GM18507 (cell line): ENCODE measurements at places on chromosomes 5 and 9.

GRCh38 chr5:96195123-96195522 is 233.5 kb upstream of the ELL2 start:
- no peak for DNase-seq

DNA sequence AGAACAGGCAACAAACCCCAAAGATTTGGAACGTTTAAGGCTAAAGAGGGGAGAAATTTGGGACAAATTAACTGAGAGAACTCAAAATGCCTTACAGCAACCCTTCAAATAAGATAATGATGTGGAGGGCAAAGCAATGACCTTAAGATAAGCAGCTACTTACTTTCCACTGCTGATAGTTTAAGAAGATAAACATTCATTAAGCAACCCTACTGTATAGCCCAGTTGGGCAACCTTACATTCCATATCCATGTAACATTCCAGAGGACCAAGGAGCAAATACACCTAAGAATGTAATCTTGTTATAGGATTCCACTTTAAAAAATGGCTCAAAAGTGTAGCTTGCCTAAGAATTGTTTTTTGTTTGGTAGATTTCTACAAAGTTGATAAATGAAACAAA is 14.8 kb downstream of the ETF1 start:
- DNase-seq: no peak

DNA sequence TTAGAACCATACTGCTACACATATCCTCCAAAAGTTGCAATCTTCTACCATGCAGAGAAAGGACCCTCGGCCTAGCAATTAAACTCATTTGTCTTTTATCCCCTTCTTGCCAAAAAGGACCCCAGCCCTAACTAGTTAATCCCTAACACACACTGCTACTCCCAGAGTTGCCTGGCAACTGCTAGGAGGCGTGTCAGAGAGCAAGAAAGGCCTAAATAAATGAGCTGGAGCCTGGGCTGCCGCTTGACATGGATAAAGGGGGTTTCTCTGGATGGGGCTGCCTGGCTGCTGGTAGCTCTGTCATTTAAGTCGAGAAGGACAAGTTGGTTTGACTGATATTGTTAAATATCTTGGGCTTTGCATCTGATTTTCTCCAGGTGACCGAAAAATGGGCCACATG is 194.8 kb downstream of the CRB2 start:
- no peak for DNase-seq

GRCh38 chr5:119347991-119348390 is 7.8 kb upstream of the TNFAIP8 start:
- no peak for DNase-seq

DNA sequence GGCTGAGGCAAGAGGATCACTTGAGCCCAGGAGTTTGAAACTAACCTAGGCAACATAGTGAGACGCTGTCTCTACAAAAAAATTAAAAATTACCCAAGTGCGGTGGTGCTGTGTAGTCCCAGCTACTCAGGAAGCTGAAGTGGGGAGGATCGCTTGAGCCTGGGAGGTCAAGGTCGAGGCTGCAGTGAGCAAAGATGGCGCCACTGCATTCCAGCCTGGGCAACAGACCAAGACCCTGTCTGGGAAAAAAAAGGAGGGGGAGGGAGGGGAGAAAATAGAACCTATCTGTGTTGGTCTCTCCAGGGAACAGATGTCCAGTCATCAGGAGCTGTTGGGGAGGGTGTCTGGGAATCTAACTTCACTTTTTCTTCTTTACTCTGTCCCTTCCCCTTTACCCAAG is 24.3 kb downstream of the MAT2B start:
- no peak for DNase-seq

DNA sequence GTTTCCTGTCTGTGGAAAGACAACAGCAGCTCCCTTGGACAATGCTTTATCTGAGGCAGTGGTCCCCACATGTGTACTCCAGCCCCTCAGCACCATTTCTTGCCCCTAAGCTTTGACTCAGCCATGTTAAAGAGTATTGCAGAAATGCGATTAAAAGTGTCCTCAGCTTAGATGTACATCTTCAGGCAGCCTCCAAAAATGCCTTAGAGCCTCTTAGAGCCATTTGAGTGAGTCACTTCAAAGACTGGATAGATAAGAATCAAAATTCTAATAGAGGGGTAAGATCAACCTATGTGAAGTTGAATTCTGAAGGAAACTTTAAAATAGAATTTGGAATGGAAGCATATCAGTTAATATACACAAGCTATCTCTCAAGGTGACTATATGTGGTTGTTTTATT is 296.3 kb downstream of the ADAMTS6 start:
- no peak for DNase-seq

DNA sequence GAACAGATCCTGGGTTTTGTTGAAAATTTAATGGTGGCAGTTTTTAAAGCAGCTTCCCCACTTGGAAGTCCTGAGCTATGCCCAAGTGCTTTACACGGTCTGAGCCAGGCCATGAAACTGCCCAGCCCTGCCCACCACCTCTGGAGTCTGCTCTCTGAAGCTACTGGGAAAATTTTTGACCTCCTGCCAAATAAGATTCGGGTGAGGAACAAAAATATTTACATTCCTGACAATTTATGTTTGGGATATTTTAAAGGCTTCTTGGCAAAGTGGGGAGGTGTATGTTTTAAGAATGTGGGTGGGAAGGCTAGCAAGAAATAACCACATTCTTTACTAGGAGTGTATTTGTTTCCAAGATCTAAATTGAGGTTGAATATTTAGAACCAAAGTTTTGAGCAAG is 50.0 kb downstream of the HACD4 start:
- no peak for DNase-seq

DNA sequence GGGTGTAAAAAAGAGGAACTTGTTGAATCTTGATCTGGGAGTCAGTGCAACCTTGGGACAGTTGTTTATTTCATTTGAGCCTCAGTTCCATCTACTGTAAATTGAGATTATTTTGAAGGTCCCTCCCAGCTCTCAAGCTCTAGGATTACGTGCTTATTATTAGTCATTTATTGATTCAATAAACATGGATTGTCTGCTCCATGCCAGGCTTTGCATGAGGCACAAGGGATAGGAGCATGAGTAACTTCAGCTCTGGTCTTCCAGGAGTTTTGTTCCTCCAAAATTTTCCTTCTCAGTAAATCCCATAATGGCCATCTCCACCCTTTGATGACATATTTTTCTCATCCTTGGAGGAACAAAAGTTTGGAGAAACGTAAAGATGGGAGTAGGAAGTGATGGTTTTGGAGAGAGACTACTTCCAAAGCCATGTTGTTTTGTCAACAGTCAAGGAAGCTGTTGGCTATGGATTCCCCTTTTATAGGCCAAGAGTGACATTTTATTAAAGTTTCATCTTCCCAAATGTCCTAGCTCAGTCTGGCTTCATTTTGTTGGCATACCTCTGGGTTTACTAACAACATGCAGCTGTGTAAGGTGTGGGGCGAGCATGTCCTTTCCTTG is 244.6 kb downstream of the DMRT2 start:
- no peak for DNase-seq

DNA sequence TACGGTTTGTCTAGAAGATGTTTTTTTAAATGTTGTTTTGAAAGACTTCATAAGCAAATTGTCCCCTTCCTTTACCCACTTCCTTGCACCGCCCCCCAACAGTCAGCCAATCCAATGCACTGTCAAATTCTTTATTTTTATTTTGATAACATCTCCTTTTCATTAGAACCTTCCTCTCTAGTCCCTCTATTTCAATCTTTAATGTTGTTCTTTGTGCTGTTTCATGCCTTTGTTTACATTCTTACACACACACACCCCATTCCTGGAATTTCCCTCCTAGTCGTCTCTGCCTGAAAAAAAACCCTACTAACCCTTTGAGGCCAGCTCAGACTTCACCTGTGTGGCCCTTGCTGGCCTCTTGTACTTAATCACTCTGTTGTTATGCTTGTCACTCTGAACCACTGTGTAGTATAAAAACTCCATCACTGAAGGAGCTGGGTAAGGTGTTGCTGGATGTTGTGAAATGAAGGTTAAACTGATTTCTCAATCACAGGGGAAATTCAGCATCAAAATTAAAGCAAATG is 133.4 kb downstream of the UGCG start:
- no peak for DNase-seq

GRCh38 chr9:10651012-10651411 is 38.2 kb upstream of the PTPRD start:
- DNase-seq: no peak

- no peak for DNase-seq
Measured at GRCh38 chr9:125317704-125318103, 56.1 kb downstream of the GAPVD1 start.

GRCh38 chr9:110573305-110573704 is 6.2 kb downstream of the SVEP1 start:
- no peak for DNase-seq

DNA sequence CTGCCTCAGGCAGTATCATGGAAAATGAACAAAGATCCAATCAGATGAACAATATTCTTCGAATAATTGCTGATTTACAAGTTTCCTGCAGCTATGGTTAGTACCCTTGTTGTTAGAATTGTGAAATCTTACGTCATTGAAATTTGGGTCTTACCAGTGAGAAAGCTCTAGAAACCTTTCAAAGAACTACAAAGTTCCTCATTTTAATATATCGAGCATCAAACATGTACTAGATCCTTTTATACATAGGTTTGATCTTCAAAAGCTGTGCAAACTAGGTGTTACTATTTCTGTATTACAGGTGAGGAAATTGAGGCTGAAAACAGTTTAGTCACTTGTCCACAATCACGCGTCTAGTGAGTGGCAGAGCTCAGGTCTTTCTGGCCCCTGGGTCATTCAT is 43.7 kb upstream of the ANGPTL2 start:
- DNase-seq: no peak

GRCh38 chr9:35791297-35791921 is at the start of gene NPR2:
TSS of gene NPR2 (plus strand) at chr9:35791591. CDS start at chr9:35792409, 818 bp downstream.
- no peak for DNase-seq
